ENCODE measurements at places on chromosomes 6 and 20.
A peak's percentile ranks its signal among the peaks of the same experiment; 100 is the strongest.

DNA sequence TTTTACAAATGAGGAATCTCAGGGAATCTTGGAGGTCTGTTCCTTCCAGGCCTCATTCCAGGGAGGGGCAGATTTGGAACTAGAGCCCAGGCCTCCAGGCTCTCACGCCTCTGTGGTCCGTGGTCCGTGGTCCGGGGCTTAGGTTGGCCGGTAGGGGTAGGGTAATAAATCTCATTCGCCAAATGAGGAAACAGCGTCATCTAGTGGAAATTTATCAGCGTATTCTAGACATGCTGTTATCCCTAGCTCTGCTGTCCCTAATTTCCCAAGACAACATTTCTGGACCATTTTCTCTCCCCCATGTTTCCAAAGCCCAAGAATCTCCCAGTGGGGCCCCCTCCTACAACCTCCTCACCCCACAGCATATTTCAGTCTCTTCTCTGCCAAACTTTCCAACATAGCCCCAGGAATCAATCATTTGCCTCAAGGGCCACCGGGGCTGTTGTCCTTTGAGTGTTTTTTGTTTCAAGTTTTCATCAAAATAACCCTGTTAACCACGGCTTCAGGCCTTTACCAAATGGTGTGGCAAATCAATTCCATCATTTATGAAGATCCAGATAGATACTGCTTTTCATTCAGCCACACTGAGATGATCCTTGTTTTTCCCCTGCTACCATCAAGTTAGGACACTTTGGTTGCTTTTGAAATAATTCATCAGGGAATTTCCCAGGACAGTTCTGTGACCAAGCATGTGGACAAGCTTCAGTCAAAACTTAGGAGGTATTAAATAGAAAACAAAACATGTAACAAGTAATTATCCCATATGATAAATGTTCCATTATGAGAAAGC lies 126.8 kb downstream of the ALDH8A1 start:
- peak; percentile 52 for DNase-seq

DNA sequence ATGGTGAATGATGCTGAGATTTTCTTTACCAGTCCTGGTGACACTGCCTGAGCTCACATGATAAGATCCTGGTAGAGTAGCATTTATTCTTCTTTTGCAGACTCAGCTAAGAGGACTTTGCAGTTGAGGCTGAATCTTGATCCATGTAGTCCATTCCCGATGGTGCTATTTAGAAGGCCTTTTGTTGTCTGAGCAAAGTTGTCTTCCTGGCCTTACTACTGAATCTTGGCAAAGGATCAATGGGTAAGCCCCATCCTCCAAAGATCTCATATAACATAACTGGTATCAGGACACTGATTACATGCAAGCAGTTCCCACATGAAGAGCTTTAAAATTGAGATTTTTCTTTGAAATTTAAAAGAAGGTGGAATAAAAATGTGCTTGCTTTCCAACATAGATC lies 291.6 kb downstream of the SOX4 start:
- no peak for DNase-seq

DNA sequence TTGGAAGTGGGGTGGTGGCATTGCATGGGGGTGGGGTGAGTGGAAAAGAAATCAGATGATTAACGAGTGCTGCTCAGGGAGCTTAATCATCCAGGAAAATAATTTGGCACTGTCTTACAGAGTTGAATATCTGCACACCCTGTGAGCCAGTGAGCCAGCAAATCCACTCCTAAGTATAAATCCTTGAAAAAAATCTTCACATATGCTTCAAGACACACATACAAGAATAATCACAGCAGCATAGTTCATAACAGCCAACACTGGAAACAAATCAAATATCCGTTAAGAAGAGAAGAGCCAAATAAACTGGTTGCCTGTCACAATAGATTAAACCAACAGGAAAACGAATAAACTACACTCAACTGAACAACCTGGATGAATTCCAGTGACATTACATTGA lies 62.8 kb downstream of the SAMD3 start:
- no peak for DNase-seq

GRCh38 chr6:169953686-169954085 lies 202.3 kb downstream of the ERMARD start:
- DNase-seq = no peak

GRCh38 chr6:130377915-130378314 lies 12.1 kb downstream of the TMEM200A start:
- no peak for DNase-seq

DNA sequence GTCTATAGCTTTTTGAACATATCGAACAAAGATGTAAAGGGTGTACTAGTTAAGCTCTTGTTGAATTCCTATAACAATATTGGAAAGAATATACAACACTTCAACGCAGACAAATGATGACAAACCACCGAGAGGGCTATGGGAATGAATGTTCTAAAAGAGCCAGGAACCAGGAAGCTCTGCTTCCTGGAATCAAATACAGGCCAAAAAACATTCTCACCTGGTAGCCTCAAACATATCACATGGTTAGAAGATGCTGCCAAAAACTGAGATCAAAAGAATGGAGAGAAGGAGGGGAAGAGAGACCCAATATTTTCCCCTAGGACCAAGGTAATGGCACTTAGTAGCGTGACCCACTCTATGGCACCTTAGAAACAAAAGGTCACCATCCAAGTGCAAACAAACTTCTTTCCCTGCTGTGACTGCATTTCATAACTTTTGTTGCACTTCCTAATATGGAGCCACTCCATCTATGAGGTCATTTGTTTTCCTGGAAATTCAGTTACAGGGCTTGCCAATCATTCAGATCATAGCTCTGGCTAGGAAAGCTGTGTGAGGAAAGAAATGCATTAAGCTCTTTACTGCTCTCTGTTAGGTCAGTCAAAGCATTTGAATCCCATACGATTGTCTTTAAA lies 199.2 kb upstream of the NT5E start:
- no peak for DNase-seq

DNA sequence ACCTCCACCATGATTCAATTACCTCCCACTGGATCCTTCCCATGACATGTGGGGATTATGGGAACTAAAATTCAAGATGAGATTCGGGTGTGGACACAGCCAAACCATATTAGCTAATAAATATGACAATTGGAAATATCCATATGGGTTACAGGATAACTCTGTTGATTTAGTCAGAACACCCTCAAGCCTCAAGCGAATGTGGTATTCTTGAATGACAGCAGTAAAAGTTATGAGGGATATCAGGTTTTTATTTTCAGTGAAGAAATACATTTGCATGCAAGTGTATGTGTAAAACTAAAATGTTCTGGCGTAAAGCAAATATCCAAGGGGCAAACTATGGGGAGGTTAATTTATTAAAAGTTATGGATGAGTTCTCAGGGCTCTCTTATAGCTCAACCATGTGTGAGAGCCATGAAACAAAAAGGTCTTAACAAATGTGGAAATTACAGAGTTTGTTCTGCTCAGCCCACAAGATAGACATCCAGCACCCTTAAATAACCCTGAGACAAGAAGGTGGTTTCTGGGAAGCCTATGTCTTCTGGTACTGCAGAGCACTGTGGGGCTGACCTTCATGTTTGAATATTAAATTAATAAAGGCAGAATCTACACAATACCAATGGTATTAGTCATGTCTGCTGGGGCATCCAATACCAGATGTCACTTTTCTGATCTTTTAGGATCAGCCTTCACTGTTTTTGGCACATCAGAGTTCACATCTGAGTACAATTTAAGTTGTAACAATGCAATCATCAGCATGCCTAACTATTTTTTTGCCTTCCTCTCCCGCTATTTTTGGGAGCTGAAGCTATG lies 370.5 kb upstream of the RSPO3 start:
- no peak for DNase-seq

DNA sequence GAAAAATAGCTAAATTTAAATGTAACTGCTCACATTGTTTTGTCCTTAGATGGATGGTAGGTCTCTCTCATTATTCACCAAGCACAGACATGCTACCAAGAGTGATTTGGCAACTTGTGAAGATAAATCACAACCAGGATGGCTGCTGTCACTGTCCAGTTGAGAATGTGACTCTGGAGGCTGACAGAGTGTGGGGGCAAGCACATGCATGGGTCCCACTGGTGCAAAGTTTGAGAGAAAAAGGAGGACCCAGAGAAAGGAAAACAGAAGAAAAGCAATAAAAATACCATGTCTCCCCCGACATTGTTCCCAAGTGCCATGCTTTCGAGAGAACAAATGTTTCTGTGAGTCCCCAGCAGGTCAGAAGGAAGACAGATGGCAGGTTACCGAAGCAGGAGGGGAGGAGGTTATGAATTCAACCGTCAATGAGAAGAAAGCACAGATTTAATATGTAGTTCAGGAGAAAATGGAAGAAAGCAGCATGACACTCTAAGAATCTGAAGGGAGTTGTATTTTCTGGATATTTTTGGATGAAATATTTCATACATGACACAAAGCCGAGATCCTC lies 73.0 kb upstream of the TSHZ2 start:
- no peak for DNase-seq

- no peak for DNase-seq
These were observed 370.0 kb upstream of the SULF2 start for GRCh38 chr20:48155268-48155667.

- DNase-seq = no peak
These were observed 16.3 kb downstream of the SS18L1 start for GRCh38 chr20:62159839-62160238.

DNA sequence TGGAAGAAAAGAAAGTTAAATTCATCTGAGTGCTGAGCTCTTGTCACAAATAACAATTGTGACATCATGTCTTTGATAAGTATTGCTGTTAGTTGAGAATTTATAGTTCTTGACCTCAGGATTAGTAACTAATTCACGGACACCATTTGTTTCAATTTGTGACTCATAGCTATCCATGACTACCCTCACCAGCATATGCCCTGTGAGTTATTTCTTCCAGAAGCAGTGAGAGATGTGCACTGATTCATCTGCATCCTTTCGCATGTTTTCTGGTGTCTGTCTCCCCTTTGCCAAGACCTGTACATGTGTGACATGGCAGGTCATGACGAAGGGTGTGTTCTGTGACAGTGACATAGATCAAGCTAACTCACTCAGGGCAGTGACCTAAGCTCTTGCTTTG lies 86.9 kb downstream of the SOBP start:
- no peak for DNase-seq

DNA sequence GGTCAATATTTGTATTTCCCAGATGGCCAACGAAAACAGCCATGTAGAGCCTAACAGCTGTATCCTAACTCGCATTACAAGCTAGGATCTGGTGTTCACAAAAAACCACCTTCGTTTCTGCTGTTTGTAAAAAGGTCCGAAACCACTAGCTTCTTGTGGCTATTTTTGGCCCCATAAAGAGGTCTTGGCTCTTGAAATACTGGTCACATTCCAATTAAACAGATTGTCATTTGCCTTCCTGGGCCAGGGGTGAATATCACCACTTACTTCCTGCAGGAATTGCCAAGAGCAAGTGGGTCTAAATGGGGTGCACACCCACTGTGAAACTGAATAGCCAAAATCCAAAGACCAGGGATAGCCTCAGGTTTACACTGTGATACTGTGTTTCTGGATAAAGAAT lies 48.2 kb downstream of the TSHZ2 start:
- DNase-seq = no peak

DNA sequence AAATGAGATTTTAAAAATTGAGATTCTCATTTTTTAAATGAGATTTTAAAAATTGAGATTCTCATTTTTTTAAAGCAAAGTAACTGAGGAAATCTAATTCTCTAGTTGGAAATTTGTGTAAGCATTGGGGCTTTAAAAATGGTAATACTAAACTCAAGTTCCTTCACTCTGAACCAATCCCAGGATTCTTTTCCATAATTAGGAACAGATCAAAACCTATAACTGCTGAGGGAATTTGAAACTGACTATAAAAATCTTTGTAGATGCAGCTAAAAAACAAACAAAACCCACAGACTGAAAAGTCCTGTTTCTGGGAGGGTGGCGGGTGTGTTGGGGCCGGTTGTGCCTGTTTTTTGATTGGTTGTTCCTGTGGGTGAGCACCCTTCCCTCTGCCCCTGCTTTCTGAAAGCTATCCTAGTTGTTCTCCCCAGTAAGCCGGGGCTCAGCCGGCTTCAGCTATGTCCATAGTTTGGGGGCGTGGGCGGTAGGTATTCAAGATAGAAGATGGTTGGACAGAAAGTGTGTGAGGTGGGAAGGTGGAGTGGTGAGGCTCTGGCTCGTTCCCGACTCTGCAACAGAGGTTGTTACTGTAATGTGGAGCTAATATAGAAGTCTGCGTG lies 49.3 kb downstream of the GFRA4 start:
- no peak for DNase-seq

GRCh38 chr20:51914758-51915157 lies 112.4 kb upstream of the SALL4 start:
- DNase-seq = no peak

DNA sequence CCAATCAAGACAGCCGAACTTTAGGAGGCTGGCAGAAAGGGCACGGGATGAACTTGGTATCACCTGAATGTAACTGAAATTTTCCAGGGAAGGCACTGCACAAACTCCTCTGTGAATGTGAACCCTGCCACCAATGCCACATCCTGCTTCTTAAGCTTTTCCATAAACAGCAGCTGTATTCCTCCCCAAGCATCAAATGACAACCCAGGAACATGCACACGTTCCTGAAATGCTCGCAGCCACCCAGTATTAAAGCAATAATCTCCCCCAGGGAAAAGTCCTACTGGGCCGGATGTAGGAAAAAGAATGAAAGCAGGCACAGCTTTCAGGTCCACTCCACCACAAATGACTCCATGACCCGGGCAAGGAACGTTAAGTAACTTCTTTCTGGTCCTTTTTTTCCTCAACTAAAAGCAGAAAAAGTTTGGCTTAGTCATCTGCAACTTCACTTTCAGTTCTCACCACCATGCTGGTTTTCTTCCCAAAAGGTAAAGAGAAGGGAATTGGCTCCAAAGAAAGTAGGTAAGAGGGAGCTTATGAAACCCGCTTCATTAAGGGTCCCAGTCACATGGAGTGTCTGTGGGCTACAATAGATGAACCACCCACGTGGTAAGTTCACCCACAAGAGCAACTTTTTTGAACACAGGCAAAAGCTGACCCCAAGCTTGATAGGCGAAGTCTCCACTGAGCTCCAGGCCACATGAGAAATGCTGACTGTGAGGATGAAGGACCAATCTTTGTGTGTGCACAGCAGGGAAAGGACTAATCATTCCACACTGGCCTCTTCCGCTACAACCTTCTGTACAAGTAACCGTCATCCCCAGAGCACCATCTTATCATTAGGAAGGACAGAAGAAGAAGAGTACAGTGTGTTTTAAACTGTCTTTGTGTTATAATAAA lies 90.1 kb downstream of the HIVEP2 start:
- no peak for DNase-seq

DNA sequence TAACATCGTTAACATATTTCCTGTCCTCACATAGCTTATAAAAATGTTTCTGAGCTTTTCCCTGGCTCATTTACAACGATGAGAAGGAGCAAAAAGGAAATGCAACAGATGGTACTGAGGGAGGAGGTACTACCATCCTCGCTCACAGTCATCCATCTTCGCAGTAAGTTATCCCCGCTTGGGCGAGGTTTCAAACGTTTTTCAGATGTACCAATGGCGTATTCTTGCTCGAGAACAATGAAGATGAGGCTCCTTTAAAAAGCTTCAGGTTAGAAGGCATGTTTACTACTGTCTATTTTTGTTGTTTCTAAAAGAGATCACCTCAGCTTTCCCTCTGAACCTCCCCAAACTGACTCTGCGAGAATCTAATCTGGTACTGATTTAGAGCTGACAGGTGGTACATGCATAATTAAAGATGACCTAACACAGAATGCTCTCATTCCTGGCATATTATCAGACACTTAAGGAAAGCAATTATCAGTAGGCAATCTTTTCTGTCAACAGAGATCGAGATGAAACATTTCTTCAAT lies 178.7 kb downstream of the GJA10 start:
- no peak for DNase-seq
